Fibroblast of skin of abdomen (primary cell): ENCODE measurements at places on chromosomes 11 and 22.

GRCh38 chr11:112744041-112744440, 217.2 kb upstream of the NCAM1 start:
- no peak for DNase-seq

DNA sequence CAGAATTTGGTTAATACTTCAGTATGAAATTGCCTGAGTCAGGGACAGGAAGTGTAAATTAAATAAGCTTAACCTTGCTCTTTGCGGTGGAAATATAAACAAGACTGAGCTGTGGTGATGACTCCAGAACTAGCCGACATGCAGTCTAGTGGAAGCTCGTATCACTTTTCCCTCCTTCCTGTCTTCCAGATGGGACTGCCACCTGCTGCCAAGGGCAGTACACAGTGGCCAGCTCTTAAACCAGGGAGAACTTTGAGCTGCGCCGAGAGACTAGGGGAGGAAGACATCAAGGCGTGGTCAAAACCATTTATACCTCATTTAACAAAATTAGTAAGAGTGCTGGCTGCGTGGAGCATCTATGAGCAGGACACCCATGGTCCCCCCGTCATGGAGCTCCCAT, 31.3 kb upstream of the CTTN start:
- DNase-seq = no peak

GRCh38 chr11:70402685-70403084, 4.4 kb downstream of the CTTN start:
- no peak for DNase-seq

DNA sequence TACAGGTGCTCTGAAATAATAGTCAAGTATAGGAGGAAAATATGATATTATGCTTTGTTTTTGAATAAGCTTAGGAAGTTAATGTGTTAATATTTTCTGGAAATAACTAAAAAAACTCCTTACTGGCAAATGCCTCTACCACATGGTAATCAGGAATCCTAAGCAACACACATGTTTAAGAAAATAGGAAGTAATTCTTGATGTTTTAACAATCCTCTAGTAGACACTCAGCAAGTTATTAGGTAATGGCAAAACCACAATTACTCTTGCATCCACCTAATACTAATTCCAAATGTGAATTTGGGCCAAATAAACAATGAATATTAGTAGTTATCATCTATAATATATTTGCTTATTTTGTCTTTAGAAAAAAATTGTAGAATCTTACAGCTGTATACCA, 53.6 kb downstream of the SLC35F2 start:
- DNase-seq = no peak

GRCh38 chr11:68518191-68518590, 57.6 kb downstream of the PPP6R3 start:
- DNase-seq = no peak

DNA sequence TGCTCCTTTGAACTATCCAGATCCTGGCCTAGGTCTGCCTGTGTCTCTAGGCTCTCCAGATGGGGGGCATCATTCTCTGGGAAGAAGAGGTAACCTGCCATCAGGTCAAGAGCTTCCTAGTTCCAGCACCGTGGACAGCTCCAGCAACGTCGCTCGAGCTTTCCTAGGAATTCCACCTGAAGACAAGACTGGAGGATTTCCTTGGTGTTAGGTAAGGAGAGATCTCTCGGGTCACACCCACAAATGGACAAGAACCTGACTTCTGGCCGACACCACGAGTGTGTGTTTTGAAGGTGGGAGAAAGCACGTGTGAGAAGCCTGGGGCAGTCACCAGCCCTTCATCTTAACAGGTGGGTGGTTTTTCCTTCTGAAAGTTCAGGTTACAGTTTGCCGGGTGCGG, 1.2 kb downstream of the PRG3 start:
- peak; percentile 8 for DNase-seq

- DNase-seq = no peak
Observed at GRCh38 chr11:130359419-130359818, 44.7 kb upstream of the ZBTB44 start.

GRCh38 chr11:64712430-64713015, 10.5 kb downstream of the NRXN2 start:
- no peak for DNase-seq

- no peak for DNase-seq
Observed at GRCh38 chr11:581752-582151, 5.5 kb downstream of the PHRF1 start.

DNA sequence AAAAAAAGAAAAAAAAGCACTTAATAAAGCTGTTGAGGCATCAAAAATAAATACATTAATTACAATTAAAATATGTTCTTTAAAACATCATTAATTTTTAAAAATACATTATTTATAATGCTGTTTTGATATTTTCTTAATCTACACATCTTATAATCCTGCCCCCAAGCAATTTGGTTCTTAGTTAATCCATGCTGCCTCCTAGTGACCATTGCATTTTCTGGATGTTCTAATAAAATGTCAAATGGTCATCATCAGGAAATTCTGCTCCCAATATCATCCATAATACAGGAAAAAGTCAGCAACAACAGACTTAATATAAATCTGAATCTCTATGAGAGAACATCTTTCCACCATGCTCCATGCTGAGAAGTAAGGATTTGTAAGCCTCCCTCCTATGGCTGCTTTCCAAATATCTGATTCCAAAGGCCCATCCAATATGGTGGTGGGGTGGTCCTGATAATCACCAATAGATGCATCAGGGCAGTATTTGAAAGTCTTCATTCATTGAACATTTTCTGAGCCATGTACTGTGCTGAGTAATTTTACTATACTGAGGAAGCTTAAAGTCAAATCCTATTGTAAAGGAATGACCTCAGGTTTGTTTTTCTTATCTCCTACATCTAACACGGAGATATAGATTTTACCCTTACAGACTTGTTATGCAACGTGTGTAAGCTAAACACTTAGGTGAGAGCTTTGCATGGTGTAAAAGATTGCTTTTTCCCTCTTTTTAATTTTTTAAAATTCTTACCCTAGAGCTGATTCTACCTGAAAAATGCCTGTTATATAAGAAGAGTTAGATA, 124.7 kb upstream of the BMAL1 start:
- peak; percentile 18 for DNase-seq

- no peak for DNase-seq
Observed at GRCh38 chr11:78346799-78347198, 70.8 kb downstream of the GAB2 start.

- no peak for DNase-seq
Observed at GRCh38 chr11:78476066-78476465, 58.4 kb upstream of the GAB2 start.

DNA sequence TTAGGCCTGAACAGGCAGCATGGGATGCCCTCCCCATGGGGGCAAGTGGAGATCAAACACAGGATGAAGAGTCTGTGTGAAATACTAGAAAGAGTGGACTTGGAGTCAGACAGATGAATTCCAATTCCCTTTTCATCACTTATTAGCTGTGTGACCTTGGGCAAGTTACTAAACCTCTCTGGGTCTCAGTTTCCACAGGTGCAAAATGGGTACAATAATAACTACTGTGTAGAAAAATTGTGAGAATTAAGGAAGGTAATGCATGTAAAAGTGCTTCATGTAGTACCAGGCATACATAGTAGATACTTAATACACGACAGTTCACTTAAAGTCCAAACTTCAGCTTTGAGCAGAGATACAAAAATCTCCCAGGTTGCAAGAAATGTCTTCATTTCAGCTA, 176.4 kb downstream of the DSCAML1 start:
- DNase-seq = no peak

DNA sequence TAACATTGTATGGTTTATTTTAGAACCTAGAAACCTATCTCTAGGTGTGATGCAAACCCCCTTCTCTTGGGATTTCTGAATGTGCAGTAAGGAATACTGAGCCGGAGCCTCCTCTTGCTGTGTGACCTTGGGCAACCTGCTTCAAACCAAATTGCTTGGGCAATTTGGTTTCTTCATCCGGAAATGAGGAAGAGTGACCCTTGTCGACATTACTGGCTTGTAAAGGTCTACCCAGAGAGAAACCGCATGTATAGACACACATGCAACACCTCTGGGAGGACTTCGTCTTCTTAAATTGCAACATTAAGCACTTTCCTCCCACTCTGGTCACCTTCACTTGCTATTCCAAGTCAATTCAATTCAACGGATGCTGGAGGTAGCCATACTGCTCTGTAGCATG, 19.6 kb upstream of the TP53I11 start:
- DNase-seq = no peak

DNA sequence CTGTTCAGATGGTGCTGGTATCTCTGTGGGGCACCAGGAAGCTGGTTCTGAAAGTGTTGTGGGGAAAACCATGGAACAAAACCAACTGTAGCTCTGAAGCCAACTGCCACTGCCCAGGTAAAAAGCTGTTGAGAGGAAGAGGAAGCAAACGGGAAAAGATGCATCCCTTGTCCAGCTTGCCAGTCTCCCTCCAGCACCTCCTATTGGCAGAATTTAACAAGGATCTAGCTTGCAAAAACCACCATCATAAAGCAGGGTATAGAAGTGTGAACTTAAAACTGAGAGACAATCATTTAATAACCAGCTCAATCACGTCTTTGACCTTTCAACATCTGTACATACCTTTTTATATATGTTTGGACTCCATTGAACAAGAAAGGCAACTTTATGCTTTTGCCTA, 4.5 kb downstream of the PATE1 start:
- no peak for DNase-seq

DNA sequence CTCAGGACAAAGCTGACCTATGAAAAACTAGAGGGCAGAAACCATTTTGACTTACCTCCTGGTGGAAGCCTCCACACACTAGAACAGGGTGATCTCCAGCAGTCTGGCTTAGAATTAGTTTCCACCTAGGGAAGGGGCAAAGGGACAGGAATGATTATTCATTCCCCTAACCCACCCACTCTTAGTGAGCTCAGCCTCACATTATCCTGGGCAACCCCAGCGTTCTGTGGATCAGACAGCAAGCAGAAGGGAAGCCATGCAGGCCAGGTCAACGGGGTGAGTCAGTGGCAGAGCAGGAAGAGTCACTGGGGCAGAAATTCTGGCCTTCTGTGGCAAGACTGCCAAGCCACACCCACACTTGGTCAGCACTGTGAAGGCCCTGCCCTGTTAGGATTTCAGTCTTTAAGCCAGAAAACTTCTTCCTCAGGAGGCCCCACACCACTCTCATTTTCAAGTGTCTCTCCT, 10.5 kb downstream of the NUMA1 start:
- DNase-seq = peak; percentile 66
